Fibroblast of skin of scalp (primary cell): ENCODE measurements at places on chromosomes 3 and 15.
A peak's percentile ranks its signal among the peaks of the same experiment; 100 is the strongest.

- DNase-seq, result peak; percentile 54
Observed at GRCh38 chr3:138935863-138936740, 10.8 kb downstream of the FOXL2 start.

- no peak for DNase-seq
Observed at GRCh38 chr3:170865209-170866094, 4.5 kb downstream of the RPL22L1 start.

DNA sequence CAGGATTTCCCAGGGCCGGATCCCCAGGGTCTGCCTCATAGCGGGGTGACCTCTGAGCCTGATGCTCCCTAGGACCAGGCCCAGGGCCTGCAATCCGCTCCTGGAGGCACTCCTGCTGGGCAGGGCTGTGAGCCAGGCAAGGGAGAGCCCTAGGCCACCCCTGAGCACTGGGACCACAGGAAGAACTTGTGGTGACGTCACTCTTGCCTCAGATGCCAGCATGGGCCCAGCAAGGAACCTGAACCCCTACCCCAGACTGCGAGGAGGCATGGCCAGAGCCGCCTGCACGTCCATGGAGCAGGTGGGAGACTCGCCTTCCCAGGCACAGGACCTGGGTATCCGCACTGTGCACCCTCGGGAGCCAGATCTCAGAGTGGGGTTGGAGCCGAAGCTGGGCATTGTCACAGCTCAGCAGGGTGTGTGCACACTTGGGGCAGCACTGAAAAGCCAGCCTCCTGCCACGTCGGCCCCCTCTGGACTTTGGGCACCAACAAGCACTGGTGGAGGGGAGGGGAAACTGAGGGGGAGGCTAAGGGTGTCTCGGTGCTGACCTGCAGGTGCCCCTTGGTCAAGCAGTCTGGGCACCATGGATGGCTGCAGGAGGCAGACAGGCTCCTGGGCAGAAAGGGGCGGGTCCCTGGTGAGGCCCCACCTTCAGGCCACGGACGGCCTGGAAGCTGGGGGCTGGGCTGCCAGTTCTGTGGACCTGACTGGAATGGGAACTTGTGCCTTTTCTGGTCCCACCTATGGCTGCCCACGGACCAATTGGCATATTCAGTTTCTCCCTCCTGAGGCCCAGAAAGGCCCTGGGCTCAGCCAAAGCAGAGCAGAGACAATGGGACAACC, 49.3 kb downstream of the SLC6A20 start:
- no peak for DNase-seq

GRCh38 chr3:46433841-46434240, 26.8 kb downstream of the CCRL2 start:
- DNase-seq, result no peak

GRCh38 chr3:5058471-5058951, 63.6 kb upstream of the ARL8B start:
- DNase-seq, result peak; percentile 81

DNA sequence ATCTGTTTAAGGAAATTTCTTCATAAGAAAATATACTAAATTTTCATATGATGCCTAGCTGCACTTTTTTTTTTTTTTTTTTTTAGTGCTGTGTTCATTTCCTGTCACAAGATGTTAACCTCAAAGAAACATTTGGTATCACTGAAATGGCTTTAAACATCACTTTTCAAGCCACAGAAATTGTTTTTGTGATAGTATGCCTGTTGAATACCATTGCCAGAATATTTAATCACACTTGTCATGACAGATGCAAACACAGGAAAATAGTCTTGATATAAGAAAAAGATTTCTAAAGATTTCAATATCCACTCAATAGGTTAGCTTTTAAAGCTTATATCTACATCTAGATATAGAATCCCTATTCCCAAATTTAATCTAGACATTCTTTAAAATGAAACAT, 608.5 kb upstream of the AGTR1 start:
- peak; percentile 25 for DNase-seq

DNA sequence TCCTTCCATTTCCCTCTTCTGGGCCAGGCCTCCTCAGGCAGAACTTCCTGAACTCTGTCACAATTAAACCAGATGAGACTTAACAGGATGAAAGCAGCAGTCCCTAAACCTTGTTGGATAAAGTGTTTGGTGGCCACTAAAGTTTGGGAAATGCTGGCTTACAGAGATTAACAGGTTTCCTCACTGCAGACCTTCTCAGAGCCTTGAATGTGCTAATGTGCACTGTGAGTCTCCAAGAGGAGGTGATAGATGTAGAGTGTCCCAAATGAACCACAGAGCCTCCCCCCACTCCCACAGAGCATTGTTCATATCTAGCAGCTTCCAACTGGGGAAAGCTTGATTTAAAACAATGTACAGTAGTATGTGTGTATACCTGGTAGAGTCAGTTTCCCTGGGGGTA, 42.9 kb downstream of the HAPLN3 start:
- no peak for DNase-seq

DNA sequence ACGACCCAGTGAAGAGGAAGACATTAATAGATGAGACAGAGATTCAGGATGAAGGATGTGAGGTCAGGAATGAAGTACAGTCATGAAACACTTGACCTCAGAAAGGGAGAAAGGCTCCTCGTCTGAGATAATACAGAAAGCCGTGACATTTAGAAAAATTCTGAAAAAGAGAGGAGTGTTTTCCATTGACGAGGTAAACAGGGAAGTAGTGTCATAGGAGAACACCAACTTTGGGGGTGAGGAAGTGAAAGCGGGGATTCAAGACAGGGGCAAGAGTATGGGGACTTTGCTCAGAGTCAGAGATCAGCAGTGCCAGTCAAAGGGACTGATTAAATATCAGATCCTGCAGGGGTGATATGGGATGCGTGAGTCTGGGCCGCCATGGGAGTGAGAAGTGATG, 160.9 kb downstream of the PLCL2 start:
- no peak for DNase-seq

DNA sequence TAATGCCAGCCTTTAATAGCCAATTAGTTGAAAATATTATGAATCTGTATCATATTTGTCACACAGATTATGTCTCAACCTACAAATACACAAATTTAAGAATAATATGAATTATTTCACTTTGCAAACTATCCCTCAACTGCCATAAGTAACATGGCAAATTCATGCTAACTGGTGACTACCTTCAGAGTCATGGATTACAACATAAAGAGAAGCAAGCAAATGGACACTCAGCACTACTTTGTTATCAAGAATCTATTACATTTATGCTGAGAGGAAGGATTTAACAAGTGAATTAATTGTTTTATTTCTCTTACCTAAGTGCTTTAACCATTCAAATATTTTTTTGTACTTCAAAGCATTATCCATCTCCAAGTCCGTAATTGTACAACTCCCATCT, 103.1 kb upstream of the BCL6 start:
- no peak for DNase-seq

- peak; percentile 48 for DNase-seq
Observed at GRCh38 chr3:133096900-133097613, 58.9 kb downstream of the TMEM108 start.

DNA sequence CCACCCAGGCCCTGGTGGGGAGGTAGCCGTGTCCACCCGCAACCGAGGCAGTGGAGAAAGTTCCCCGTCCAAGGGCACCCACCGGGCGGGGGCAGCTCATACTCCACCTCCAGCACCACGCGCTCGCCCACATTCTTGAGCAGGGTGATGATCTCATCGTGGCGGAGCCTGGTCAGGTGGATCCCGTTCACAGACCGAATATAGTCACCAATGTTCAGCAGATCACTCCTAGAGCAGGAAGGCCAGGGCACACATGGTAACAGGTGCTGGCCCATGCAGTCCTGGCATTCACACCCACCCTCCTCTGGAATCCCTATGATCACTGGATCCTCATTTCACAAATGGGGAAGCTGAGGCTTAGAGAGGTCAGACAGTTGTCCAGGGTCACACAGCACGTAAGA, 15.8 kb downstream of the GRIP2 start:
- no peak for DNase-seq

- peak; percentile 92 for DNase-seq
Observed at GRCh38 chr3:21944251-21944650, 193.2 kb upstream of the ZNF385D start.

- DNase-seq, result no peak
Observed at GRCh38 chr3:134934933-134935332, 139.9 kb downstream of the EPHB1 start.

GRCh38 chr3:14560110-14560509, 20.0 kb upstream of the GRIP2 start:
- DNase-seq, result no peak

- DNase-seq, result no peak
Observed at GRCh38 chr15:93553167-93553935, 464.3 kb upstream of the RGMA start.

DNA sequence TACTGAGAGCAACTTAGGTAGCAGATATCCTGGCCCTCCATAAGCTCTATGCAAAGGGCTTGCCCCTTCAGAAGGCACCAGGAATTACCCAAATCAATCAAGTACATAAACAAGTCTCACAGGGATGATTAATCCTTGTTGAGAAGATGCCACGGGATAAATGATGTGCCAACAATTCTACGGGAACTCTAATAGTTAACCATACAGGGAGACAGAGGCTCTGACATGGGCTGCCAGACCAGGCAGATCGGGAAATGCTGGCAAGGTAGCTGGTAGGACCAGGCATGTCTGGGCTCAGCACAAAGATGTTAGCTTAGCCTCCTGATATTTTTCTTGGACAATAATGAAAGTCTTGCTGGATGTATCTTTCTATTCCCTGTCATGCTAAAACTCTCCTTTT, 249.3 kb upstream of the THBS1 start:
- no peak for DNase-seq

DNA sequence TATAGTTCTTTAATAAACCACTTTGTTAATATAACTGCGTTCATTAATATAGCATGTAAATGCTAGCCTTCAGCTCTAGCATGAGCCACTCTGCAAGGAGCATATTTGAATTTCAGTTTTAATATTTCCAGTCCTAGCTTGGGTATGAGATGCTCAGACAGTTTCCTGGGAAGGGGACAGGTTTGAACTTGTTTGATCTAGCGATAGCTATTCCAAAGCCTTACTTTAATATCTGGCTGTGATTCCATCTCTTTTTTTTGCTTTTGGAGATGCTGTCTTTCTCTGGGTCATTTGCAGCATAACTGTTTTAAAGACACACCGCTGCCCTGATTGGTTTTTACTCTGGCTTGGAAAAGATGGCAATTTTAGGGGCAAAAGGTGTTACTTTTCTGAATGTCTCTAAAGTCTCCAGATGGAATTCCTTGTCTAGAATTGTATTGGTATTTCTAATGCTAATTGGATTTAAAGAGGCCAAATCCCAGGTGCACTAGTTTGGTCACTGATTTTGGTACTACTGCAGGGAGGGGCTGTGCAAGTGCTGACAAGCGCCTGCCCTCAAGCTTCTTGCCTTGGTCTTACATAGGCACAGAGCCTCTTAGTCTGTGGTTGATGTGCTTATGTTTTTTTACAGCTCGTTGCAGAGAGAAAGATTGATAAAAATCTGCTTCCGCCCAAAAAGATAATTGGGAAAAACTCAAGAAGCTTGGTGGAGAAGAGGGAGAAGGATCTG, 2.8 kb downstream of the NISCH start:
- no peak for DNase-seq

- no peak for DNase-seq
Observed at GRCh38 chr3:30766522-30766921, 127.9 kb downstream of the GADL1 start.

GRCh38 chr3:20097015-20097414, 56.8 kb downstream of the KAT2B start:
- no peak for DNase-seq

- no peak for DNase-seq
Observed at GRCh38 chr3:123781138-123781537, 103.0 kb downstream of the MYLK start.

- DNase-seq, result no peak
Observed at GRCh38 chr15:42365921-42366550, 6.7 kb downstream of the CAPN3 start.

GRCh38 chr3:127684871-127685707, 12.3 kb downstream of the ABTB1 start:
- DNase-seq, result no peak

DNA sequence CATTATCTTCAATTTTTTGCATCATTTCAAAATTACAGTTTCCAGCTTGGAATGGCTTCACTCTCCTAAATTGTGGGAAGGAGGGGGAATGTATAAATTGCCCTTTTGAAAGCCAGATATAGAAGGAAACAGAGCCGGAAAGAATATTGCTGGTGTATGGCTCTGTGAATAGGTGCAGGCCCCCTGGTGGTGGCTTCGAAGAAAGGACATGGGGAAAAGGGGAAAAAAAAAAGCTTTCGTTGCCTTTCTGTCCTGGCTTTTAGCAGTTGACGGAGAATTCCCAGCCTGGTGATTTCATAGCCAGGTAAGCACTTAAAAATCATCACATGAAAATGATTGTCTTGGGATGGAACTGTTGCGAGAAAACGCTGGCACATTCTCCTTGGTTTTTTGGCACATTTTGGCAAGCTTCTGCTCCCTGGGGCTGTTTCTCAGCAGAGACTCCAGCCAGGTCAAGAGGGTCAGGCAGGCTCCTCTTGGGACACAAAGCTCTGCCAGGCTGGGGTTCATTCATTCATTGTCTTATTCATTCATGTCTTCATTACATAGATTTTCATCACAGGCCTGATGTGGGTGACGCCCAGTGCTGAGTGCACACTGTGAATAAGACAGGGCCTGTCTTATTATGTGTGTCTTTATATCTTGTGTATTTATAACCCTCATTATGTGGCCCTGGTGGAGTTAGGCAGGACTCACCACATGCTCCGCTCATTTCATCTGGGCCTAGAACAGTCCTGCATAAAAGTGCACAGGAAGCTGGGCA, 300.0 kb upstream of the TPM1 start:
- peak; percentile 89 for DNase-seq

GRCh38 chr3:108620250-108620649, 30.7 kb downstream of the DZIP3 start:
- no peak for DNase-seq

GRCh38 chr3:139521816-139522215, 17.7 kb downstream of the RBP1 start:
- no peak for DNase-seq

DNA sequence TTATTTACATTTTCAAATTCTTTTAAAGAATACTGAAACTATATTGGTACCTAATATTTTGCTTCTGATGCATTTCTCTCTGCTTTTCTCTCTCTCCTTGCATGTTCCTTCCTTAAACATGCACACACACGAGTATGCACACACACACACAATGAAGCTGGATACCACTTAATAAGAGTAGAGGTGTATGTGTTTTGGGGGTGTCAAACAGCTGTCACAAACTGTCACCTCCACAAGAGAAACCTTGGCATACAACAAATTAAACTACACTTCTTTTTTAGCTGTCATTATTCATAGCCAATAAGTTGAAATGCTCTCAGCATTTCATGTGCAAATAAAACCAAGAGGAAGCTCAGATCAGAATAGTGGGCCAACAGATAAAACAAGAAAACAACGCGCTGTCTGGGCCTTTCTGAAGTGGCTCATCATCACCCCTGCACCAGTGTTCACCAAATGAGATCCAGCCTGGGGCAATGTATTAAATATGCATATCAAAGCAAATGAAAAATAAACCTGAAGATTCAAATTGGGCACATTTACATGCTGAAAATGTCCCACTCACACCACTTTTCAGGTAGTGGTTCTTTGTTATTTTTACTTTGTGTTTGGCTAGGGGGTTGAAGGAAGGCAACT, 9.7 kb downstream of the MEIS2 start:
- DNase-seq, result no peak

- peak; percentile 18 for DNase-seq
Observed at GRCh38 chr3:60217156-60217911, 1033.9 kb downstream of the FHIT start.
